ENCODE measurements at places on chromosomes 4 and X.

DNA sequence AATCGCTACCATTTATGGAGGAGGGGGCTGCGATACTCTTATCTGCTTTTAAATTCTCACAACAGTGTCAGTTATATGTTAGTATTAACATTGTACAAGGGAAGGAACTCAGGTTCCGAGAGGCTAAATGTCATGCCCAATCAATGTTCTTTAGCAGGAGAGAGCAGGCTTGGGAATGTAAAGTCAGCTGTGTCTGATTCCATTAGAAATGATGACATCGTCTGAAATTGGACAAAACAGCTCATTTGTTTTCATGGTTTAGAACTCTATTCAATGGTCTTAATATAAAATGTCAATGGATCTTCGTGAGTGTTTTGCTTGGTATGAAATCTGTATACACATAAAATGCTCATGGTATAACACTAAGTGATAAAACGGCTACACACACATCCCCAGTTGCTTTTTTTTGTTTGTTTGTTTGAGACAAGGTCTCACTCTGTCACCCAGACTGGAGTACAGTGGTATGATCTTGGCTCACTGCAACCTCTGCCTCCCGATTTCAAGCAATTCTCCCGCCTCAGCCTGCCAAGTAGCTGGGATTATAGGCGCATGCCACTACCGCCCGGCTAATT, 11.9 kb upstream of the SH3KBP1 start:
- no peak for DNase-seq

GRCh38 chr4:3111461-3111860, 37.0 kb downstream of the HTT start:
- no peak for DNase-seq

GRCh38 chr4:32191961-32192360, 1471.8 kb downstream of the PCDH7 start:
- no peak for DNase-seq

DNA sequence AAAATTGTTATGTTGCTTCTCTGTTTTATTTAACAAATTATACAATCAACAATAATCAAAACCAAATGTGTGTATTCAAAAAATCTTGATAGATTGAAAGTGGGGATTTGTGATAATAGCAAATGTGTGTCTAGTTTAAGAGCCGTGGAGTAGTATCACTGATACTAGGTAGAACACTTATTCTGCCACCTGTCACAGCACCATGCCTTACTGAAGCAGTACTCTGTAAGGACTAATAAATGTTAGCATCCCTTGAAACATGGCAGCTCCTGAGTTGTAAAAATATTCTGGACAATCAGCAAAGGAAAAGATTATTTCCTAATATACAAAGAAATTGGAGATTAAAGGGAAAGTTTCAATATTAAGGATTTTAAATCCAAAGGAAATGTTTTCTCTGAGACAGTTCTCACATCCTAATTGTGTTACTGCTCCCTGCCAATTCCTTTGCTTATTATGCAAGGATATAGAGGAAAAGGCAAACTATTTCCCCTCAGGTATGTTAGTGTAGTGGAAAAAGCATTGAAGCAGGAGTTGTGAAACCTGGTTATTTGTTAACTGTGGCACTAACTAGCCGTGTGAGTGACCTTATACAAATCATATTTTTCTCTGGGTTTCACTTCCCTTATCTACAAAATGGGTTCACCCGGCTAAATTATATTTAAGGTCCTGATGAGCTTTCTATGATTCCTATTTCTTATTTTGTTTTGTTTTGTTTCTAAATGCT, 303.1 kb downstream of the ARHGAP24 start:
- DNase-seq, result no peak

- no peak for DNase-seq
These were observed 20.8 kb upstream of the TEX13C start for GRCh38 chrX:125298871-125299270.

DNA sequence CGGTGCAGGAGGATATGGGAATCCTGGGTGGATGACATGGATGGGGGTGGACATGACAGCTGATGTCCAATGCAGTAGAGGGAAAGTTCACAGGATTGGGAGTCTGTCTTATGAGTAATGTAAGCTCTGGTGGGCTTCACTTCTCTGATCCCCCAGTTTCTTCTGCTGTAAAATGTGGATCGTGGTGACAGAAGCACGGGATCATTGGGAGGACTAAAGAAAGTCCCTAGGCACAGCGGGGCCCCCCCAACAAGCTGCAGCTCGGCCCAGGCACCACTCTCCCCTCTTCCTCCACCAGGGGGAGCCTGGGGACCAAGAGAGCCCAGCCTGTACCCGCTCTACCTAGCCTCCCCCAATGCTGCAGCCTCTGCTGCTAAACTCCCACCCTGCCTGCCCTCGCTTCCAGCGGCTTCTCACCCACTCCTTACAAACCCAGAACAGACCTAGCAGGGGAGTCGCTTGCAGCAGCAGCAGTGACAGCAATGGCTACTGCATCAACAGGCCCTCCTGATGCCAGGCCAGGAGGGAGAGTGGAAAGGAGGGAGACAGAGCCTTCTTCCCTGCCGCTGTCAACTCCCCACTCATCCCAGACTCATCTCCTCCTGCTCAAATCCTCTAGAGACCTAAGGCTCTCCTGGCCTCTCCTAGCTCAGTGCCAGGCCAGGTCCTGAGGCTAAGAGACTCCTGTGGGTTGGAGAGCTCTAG, 36.1 kb upstream of the IQSEC2 start:
- peak; percentile 67 for DNase-seq
